ENCODE measurements at places on chromosomes 2 and 18. TPM values are rescaled to one million over a fixed set of nuclear protein-coding genes. Genes with fewer than 3 reads are reported as not detected.

- H3K4me3 ChIP-seq: no peak overlapping the region
- H3K4me1 ChIP-seq: peaks cover 3% of the 10 kb centered on the region
- H3K27me3 ChIP-seq: no peaks in the 10 kb centered on the region
- no peak for DNase-seq
These were observed 98.0 kb downstream of the PTGR3 start for GRCh38 chr18:75110846-75111415.

- peaks cover 55% of the 10 kb centered on the region for H3K4me1 ChIP-seq
- H3K27ac ChIP-seq: no peak overlapping the region
- no peaks in the 10 kb centered on the region for H3K36me3 ChIP-seq
- H3K27me3 ChIP-seq: no peaks in the 10 kb centered on the region
- no peak for DNase-seq
These were observed 129.8 kb upstream of the EPAS1 start for GRCh38 chr2:46167406-46167805.

DNA sequence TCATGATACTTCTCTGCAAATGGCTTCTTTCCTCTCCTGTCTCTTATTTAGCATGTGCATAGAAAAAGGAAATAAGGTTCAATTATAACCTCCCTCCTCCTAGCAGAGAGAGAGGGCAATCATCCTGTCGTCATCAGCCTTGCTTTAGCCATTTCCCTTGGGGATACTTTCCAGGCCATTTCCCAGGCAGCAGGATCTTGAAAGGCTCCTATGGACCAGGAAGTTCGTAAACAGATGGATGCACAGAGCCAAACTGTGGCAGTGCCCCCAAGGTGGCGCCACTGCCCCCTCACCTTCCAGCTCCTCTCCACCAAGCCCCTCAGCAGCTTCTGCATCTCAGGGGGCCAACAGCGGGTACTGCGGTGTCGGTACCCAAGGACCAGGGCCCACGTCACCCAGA is 157.4 kb downstream of the DTNA start:
- H3K4me3 ChIP-seq: no peak overlapping the region
- H3K27me3 ChIP-seq: no peaks in the 10 kb centered on the region
- H3K4me1 ChIP-seq: no peaks in the 10 kb centered on the region
- no peaks in the 10 kb centered on the region for H3K36me3 ChIP-seq
- no peak overlapping the region for H3K27ac ChIP-seq

DNA sequence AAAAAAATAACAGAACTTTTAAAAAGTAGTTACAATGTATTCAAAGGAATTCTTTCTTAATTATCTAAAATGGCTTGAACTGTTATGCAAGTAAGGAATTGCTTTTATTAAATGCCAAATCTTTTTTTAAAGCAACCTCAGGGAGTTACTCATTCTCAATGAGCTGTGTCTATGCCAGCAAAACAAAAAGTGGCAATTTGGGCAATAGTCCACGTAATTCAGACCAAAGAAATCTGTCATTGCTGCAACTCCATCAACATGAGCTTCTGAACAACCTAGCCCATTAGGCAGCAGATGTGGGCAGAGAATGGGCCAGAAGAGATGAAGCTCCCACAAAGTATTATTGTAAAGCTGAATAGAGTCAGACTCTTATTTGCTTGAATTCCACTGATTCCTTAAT is 118.4 kb downstream of the ALK start:
- no peak overlapping the region for H3K27ac ChIP-seq
- no peak overlapping the region for H3K4me3 ChIP-seq
- H3K27me3 ChIP-seq: peaks cover 5% of the 10 kb centered on the region
- H3K36me3 ChIP-seq: no peaks in the 10 kb centered on the region
- no peaks in the 10 kb centered on the region for H3K4me1 ChIP-seq

GRCh38 chr2:239821694-239822075 is 203.5 kb downstream of the NDUFA10 start:
- no peaks in the 10 kb centered on the region for H3K4me1 ChIP-seq
- no peak for DNase-seq
- H3K36me3 ChIP-seq: no peaks in the 10 kb centered on the region
- H3K27ac ChIP-seq: no peak overlapping the region
- H3K27me3 ChIP-seq: no peaks in the 10 kb centered on the region
- H3K4me3 ChIP-seq: no peak overlapping the region

CD207 gene
- polyA plus RNA-seq: 0.29 TPM

C2orf78 gene
- not detected for polyA plus RNA-seq
